Spinal cord (tissue), 10 donors: ENCODE measurements at places on chromosomes 11 and 22. TPM values are rescaled to one million over a fixed set of nuclear protein-coding genes. Genes with fewer than 3 reads are reported as not detected.

DNA sequence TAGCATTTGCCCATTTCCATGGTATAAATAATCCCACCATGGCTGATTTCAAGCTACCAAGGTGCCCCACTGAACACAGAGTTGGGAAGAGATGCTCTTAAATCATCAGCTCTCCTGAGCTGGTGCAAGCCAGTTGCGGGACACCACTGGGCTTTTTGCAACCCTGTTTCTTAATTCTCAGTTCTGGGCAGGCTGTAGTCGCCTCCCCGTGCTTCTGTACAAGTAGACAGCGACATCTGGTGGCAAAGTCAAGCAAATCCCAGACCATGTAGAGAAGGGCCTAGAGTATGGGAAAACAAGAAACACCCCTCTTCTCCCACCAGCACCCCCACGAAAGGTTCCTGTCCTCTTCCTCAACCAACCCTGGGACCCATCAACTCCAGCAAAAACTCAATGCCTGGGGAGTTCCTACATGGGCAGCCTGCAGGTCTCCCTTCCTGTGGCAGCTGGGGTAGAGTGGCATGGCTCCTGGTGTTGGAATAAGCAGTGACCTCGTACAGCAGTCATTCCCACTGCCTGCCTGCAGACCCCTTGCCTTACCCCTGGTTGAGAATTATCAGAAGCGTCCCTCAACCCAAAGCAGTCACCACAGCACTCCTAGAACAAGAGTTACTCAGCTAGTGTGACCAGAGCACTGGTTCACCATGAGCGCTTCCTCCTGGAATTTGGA lies 68.4 kb downstream of the IGLL5 start:
- no peak overlapping the region for H3K27ac ChIP-seq
- no peaks in the 10 kb centered on the region for H3K4me1 ChIP-seq
- H3K27me3 ChIP-seq, result no peaks in the 10 kb centered on the region

DNA sequence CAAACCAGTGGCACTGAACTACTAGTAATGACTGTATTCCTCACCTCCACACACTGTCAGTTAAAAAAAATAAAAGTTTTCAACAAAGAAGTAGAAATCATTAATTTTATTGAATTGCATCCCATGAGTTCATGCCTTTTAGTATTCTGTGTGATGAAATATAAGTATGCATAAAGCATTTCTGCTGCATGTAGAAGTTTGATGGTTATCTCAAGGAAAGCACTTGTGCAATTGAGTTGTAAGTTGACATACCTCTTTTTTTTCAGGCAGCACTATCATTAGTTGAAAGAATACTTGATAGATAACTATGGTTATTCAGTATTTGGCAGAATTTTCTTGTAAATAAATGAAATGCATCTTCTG lies 104.4 kb downstream of the STIM1 start:
- DNase-seq, result no peak
- no peaks in the 10 kb centered on the region for H3K27me3 ChIP-seq
- H3K36me3 ChIP-seq, result no peaks in the 10 kb centered on the region
- H3K27ac ChIP-seq, result no peak overlapping the region
- H3K4me3 ChIP-seq, result no peak overlapping the region

DNA sequence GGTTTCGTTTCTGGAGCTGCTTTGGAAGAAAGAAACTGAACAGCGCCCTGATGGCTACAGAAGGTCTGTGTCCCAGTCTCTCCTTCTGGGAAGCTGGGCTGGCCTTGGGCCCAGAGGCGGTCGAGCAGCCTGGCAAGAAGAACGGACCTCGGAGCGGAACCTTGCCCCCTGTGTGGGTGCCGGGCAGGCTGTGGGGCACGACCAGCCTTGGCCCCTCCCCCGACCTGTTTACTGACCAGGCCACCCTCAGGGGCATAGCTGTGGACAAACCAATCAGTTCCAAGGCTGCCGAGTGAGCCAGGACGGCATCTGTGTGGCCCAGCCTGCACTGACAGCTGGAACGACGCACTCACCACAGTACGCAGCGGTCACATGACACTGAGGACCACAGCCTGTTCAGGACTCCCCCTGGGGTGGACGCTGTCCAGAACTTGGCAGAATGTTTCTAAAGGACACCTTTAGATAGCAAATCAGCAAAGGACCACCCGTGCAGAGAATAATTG lies 7.2 kb downstream of the PIM3 start:
- H3K36me3 ChIP-seq, result peaks cover 59% of the 10 kb centered on the region
- H3K27ac ChIP-seq, result no peak overlapping the region
- H3K4me3 ChIP-seq, result no peak overlapping the region
- DNase-seq, result no peak
- H3K4me1 ChIP-seq, result peaks cover 48% of the 10 kb centered on the region
- peaks cover 25% of the 10 kb centered on the region for H3K27me3 ChIP-seq

GRCh38 chr11:128299132-128299726 lies 288.1 kb downstream of the ETS1 start:
- no peak for DNase-seq
- no peaks in the 10 kb centered on the region for H3K27me3 ChIP-seq
- H3K27ac ChIP-seq, result no peak overlapping the region
- H3K36me3 ChIP-seq, result no peaks in the 10 kb centered on the region

DNA sequence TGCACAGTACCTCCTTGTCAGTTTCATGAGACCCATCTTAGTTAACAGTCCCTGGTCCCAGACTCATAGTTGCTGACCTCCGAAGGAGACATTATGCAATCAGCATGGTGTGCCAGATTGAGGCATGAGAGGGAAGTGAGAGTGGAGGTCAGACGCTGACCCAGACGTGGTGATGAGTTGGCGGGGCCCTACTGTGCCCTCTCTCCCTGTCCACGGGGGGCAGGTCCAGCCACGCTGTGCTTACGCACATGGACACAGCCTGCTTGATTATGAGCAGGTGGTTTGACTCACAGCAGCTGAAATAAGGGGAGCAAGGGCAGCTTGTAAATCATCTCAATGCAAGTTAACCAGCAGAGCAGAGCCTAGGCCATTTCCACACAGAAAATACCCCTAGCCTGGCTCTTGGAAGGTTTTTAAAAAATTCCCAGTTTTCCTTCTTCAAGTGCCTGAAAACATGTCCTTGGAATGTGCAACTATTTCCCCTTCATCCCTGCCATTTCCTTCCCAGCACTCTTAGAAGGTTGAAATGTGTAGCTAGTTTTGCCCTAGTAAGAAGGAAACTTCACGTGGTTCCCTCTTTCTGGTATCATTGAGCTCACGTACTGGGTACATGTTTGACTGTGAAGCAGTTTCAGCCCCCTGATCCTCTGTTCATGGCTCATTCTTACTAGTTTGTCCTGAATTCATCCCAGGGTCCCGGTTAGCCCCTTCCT lies 122.6 kb upstream of the SORL1-AS1 start:
- peaks cover 3% of the 10 kb centered on the region for H3K36me3 ChIP-seq
- no peak overlapping the region for H3K27ac ChIP-seq
- H3K27me3 ChIP-seq, result no peaks in the 10 kb centered on the region
- H3K4me1 ChIP-seq, result peaks cover 39% of the 10 kb centered on the region
- DNase-seq, result no peak

DNA sequence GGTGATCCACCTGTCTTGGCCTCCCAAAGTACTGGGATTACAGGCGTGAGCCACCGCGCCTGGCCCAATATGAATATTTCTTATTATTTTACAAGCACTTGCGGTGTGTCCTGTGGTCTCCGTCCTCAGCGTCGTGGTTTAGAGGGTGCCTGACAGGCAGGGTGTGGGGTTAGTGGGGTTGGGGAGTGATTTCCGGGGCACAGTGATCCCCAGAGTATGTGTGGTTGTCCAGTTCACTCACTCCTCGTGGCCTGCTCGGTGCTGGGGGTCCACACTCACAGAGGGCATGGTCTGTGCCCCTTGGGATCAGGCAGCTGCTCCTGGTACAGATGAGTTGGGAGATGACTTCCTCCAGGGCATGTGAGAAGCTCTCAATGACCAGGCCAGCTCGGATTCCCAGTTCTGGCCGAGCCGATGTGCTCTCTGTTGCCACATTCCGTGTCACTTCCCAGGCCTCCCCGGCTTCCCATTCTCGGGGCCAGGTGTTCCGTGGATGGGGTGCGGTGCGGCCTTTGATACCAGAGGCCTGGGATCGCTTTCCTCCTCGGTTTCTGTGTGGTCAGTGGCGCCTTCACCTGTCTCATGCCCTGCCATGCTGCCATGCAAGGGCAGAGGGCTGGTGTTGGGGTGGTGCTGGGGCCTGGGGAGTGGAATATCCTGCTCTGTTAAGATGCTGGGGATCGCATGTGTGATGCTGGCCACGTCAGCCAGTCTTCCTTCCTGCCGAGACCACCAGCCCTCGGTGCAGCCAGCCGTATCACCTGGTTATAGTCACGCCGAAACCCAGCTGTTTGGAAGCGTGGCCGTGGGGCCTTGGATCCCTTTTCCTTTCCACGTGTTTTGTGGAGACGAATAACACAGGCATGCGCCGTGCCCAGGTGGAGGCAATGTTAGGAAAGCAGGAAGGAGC lies 39.6 kb downstream of the PARVB start:
- H3K27ac ChIP-seq, result no peak overlapping the region
- peaks cover 18% of the 10 kb centered on the region for H3K4me1 ChIP-seq
- no peaks in the 10 kb centered on the region for H3K27me3 ChIP-seq
- DNase-seq, result no peak
- no peaks in the 10 kb centered on the region for H3K36me3 ChIP-seq
- no peak overlapping the region for H3K4me3 ChIP-seq

DNA sequence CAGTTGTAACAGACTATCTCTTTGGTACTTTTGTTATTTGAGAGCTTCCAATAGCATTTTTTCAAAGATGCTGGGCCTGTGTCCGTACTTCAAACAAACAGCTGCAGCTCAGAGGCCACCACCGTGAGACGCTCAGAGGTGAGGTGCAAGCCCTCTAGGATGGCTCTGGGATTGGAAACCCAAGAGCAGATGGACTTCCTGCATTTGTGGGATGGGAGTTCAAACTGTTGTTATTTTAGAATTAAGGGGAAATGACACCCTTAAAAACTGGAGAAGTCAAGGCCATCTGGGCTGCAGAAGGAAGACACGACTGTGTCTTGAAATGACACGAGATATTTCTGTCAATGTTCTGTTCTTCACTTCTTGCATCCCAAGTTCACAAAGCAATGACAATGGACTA lies 9.2 kb upstream of the IL10RA start:
- H3K27ac ChIP-seq, result no peak overlapping the region
- H3K36me3 ChIP-seq, result no peaks in the 10 kb centered on the region
- no peak for DNase-seq
- no peak overlapping the region for H3K4me3 ChIP-seq
- H3K4me1 ChIP-seq, result peaks cover 12% of the 10 kb centered on the region

GRCh38 chr11:8315463-8315862 lies 51.8 kb upstream of the LMO1 start:
- DNase-seq, result no peak
- H3K27ac ChIP-seq, result no peak overlapping the region
- peaks cover 24% of the 10 kb centered on the region for H3K4me1 ChIP-seq
- H3K36me3 ChIP-seq, result no peaks in the 10 kb centered on the region
- peaks cover 3% of the 10 kb centered on the region for H3K27me3 ChIP-seq
- H3K4me3 ChIP-seq, result no peak overlapping the region

- no peak overlapping the region for H3K4me3 ChIP-seq
- DNase-seq, result no peak
- no peak overlapping the region for H3K27ac ChIP-seq
- no peaks in the 10 kb centered on the region for H3K4me1 ChIP-seq
- H3K36me3 ChIP-seq, result no peaks in the 10 kb centered on the region
Observed at GRCh38 chr11:6357222-6357621, 33.1 kb upstream of the SMPD1 start.

DNA sequence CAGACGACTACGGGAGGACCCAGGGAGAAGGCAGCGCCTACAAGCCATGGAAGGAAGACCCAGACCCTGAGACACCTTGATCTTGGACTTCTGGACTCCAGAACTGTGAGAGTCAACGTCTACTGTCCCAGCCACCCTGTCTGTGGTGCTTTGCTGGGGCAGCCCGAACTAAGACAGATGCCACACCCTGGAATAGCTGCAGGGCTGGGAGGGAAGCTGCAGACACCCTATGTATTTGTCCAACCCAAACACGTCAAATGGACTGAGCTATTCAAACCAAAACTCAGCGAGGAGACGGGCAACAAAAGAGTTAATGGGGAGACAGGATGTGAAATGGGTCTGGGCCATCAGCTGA lies 169.3 kb downstream of the CTTN start:
- H3K4me3 ChIP-seq, result peak overlapping the region; percentile 35
- H3K27me3 ChIP-seq, result no peaks in the 10 kb centered on the region
- H3K4me1 ChIP-seq, result peaks cover 35% of the 10 kb centered on the region
- DNase-seq, result no peak
- peak overlapping the region; percentile 86 for H3K27ac ChIP-seq

DNA sequence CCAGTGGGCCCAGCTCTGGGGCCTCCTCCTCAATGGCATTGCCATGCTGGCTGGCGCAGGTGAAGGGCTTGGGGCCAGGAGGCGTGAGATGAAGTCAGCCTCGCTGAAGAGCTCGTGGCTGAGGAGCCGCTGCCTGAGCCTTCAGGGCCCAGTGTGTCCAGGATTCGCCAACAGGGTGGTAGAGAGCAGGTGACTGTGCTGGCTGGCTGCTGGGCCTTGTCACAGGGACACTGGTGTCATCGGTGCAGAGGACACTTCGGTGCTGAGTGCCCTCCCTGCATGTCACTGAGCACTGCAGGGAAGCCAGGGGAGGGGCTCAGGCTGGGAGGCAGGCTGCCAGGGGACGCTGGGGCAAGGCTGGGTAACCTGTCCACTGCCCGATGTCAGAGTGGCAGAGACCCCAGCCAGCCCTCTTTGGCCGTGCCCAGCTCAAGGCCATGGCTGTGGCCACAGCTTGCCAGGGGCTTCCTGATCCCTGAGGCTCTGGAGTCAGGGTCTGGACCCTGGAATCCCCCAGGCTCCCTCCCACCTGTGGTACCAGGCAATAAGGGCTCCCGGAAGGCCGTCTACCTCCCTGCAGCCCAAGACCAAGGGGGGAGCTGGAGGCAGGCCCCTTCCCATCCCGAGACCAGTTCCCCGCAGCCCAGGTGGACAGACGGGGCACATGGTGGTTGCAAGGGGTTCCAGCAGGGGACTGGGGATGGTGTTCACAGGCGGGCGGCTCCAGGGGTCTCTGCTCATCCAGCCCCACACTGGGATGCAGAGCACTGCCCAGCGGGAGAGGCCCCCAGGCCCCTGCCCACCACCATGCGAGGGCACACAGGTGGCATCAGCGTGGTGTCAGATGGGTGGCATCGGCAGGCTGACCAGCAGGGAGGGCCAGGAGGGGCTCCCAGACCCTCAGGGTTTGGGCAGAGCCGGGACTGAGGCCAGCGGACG lies 63.9 kb downstream of the ARFGAP3 start:
- peaks cover 9% of the 10 kb centered on the region for H3K4me1 ChIP-seq
- no peak overlapping the region for H3K27ac ChIP-seq
- DNase-seq, result no peak
- H3K27me3 ChIP-seq, result no peaks in the 10 kb centered on the region

GRCh38 chr22:47018010-47018910 lies 255.8 kb downstream of the TBC1D22A start:
- H3K27ac ChIP-seq, result no peak overlapping the region
- H3K4me1 ChIP-seq, result peaks cover 37% of the 10 kb centered on the region
- peaks cover 10% of the 10 kb centered on the region for H3K36me3 ChIP-seq
- DNase-seq, result no peak
- H3K4me3 ChIP-seq, result no peak overlapping the region
- H3K27me3 ChIP-seq, result no peaks in the 10 kb centered on the region

The TTC36 gene
- total RNA-seq, result 0.99 TPM

The PDGFB gene
- total RNA-seq, result 5.9 TPM

The CTSF gene
- total RNA-seq, result 102 TPM

The CCDC188 gene
- total RNA-seq, result 2.1 TPM

The TRIM51 gene
- not detected for total RNA-seq

The MYBPC3 gene
- total RNA-seq, result 0.06 TPM

The SCO2 gene
- 1.9 TPM for total RNA-seq
